ENCODE measurements at places on chromosomes 11 and 22.
A peak's percentile ranks its signal among the peaks of the same experiment; 100 is the strongest.

GRCh38 chr11:130217133-130218031 is 57.8 kb downstream of the ST14 start:
- no peak for DNase-seq

- no peak for DNase-seq
These were observed 113.6 kb downstream of the MICAL3 start for GRCh38 chr22:17910561-17911311.

GRCh38 chr22:19371893-19372292 is 59.6 kb downstream of the HIRA start:
- DNase-seq: no peak

GRCh38 chr22:43106302-43106701 is 4.2 kb upstream of the BIK start:
- DNase-seq: no peak

GRCh38 chr11:68142028-68142412 is 20.8 kb upstream of the CHKA start:
- DNase-seq: no peak

GRCh38 chr11:92473736-92474135 is 249.1 kb downstream of the FAT3 start:
- DNase-seq: no peak

DNA sequence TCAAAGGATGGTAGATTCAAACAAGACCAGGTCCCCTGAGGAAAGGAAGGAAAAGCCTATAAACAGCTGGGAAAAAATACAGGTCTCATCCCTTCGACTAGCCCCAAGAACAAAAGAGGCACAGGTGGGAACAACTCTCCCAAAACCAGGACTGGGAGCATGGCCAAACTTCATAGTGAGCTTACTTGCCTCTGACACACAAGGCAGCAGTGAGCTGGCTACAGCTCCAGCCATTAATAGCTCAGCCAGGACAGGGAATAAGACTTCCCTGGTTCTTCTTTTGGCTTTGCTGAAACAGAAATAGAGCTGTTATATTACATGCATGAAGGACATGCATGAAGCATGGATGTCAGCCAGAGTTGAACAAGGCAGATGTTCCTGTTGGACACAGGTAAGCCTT is at the start of gene OR10A2:
Gene OR10A2, plus strand, starts transcription at position 97 of the 400 bp plus-strand sequence. CDS start 6,698 bp downstream, outside the sequence.
- DNase-seq: no peak

DNA sequence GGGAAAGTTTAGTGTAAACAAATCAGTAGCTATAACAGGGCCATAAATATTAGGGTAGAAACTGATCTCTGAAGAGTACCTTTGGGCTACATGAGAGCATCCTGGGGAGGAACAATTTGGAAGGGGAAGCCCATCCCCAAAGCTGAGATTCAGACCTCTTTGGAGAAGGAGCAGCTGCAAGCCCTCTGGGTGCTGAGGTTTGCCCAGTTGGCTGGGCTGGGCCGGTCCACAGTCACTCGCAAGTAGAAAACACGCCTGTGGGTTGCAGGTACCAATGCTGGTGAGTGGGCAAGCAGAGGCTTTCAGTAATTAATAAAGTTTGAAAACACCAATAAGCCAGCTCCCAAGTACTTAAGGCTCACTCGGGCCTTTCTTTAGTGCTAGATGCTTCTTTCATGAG is 124.5 kb downstream of the ARHGAP8 start:
- no peak for DNase-seq

DNA sequence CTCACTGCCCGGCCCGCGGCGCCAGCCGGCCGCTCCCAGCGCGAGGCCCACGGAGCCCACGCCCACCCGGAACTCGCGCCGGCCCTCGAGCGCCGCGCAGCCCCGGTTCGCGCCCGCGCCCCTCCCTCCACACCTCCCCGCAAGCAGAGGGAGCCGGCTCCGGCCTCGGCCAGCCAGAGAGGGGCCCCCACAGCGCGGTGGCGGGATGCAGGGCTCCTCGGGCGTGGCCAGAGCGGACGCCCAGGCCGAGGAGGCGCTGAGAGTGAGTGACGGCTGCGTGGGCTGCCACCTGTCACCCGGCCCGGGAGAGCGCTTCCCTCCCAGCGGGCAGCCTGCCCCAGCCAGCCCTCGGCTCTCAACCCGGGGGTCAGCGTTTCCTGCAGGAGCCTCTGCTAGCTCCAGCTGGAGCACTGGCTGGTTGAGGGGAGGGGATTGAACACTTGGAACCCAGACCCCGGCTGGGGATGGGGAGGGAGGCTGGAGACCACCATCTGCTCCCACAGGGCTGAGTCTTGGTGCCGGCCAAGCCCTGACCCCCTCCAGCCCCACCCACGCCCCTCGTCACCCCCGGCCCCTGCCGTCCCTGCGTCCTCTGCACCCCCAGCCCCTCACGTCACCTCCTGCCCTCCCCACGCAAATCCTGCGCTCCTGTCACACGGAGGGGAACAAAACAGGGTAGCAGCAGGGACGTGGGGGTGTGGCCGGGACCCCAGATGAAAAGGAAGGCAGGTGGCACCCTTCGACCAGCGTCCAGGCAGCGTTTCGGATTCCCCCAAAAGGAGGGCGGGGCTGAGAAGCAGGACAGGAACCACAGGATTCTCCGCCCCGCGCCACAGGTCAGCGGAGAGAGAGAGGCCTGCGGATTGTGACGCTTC is 157.0 kb downstream of the BRD1 start:
- no peak for DNase-seq

DNA sequence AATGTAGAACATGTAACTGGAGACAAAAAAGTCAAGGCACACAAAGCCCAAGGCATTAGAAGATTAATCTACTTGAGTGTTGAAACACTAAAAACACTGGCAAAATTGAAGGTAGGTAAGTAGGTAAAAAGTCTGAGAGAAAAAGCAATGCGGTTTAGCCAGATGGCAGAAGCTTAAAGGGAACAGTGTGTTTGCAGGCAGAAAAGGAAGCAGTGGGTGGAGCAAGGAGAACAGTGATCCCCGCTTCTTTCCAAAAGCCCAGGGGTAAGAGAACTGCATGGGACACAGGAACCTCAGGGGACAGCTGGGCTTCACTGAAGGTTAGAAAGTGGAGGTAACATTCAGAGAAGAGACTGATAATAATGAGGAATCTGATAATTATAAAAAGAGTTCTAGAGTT is 16.0 kb downstream of the MRE11 start:
- DNase-seq: no peak

DNA sequence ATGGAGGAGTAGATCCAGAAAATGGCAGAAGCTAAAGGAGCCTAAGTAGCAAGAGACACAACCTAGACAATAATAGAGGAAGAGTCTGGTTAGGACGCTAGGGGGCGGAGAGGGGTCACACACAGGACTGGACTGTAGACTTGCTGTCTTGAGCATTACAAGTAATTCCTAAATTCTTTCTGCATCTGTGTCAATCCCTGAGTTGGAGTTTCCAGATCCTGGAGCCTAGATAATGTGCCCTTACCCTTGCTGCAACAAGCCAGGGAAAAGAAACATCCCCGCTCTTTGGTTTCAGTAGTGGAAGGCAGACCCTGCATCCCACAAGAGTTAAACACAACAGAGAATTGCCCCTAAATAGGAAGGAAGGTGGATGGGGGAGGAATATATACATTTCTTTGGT is 14.9 kb upstream of the CCDC73 start:
- DNase-seq: peak; percentile 45

DNA sequence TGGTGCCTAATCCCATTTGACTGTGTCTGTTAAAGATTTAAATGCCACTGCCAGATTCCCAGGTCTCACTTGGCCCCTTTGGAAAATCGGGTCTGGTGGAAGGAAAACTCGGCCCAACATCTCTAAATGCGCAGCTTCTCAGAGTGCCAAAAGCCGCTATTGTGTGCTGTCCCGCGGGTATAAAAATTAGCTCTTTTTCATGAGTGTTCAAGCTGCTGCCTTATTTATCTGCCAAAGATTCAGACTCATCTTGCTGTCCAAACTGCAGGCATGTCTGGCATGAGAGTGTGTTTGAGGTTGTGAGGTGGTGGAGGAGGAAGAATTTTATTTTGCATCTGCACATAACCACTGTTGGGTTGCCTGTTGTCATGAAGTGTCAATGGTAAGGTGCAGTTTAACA is 91.4 kb downstream of the NELL1 start:
- DNase-seq: no peak

DNA sequence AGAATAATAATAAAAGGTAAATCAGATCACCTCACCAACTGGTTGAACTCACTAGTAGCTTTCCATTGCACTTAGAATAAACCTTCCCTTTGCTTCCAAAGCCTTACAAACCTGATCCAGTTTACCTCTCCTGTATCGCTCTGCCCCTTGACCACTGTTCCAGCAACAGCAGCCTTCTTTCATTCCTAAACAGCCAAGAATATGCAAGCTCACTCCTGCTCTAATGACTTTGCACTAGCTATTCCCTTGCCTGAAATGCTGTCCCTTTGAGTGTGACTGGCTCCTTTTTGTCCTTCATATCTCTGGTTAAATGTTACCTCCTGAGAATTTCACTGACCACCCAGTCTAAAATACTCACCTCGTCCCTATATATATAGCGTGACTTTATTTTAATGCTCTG is 9.6 kb upstream of the PIK3C2A start:
- no peak for DNase-seq

- DNase-seq: no peak
These were observed 8.6 kb downstream of the TSSC4 start for GRCh38 chr11:2409126-2409525.

GRCh38 chr22:29244785-29245625 is 22.8 kb downstream of the RHBDD3 start:
- no peak for DNase-seq

DNA sequence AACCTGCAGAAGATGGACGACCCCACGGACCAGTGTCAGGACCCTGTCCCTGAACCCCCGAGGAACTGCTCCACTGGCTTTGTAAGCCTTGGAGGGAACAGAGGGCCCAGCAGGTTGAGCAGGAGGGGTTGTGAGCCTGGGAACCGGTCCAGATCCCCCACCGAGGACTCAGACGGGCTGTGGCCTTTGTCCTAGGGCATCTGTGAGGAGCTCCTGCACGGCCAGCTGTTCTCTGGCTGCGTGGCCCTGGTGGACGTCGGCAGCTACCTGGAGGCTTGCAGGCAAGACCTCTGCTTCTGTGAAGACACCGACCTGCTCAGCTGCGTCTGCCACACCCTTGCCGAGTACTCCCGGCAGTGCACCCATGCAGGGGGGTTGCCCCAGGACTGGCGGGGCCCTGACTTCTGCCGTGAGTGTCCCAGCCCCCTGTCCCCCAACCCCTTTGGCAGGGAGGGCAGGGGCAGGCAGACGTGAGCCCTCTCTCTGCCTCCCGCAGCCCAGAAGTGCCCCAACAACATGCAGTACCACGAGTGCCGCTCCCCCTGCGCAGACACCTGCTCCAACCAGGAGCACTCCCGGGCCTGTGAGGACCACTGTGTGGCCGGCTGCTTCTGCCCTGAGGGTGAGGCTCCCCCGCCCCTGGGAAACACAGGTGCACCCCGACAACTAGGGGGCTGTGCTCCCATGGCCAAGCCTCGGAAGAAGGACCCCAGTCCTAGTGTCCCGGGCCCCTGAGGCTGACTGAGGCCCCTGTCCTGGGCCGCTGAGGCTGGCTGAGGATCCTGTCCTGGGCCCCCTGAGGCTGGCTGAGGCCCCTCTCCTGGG is 6.4 kb downstream of the MUC5AC start:
- DNase-seq: no peak

- DNase-seq: peak; percentile 43
These were observed 63.3 kb downstream of the SYN3 start for GRCh38 chr22:32994898-32995297.

- DNase-seq: no peak
These were observed 82.5 kb upstream of the PICALM start for GRCh38 chr11:86151174-86152005.

DNA sequence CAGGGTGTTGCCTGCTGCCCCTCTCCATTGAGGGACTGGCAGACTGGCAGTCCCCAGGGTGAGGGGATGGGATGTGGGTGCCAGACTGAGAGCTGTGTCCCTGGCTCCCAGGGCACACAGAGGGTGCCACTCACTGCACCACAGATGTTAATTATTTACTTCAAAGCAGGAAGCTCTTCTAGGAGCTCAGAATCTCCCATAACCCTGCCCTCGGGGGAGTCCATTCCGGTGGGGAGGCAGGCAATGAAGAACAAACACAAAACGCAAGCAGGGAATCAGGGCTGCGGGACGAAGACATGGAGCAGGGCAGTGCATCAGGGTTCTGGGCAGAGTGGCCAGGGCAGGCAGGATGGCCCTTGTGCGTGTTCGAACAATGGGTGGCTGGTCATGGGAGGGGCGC is 24.4 kb upstream of the FLRT1 start:
- no peak for DNase-seq

- DNase-seq: peak; percentile 23
These were observed 16.0 kb downstream of the USH1C start for GRCh38 chr11:17528181-17528691.

- no peak for DNase-seq
These were observed 58.6 kb downstream of the UVRAG start for GRCh38 chr11:75873417-75874221.

- no peak for DNase-seq
These were observed 14.8 kb downstream of the TRIM29 start for GRCh38 chr11:120122924-120123683.

GRCh38 chr11:100876815-100877520 is 189.9 kb downstream of the ARHGAP42 start:
- DNase-seq: no peak

- DNase-seq: no peak
These were observed 6.9 kb downstream of the RBM4B start for GRCh38 chr11:66670816-66671215.

Data from HepG2 (cell line).